Epithelial cell of esophagus (primary cell): ENCODE measurements at places on chromosomes 11 and 22.
A peak's percentile ranks its signal among the peaks of the same experiment; 100 is the strongest.

GRCh38 chr11:66111158-66111557 lies 41.1 kb downstream of the PACS1 start:
- peak; percentile 33 for DNase-seq

DNA sequence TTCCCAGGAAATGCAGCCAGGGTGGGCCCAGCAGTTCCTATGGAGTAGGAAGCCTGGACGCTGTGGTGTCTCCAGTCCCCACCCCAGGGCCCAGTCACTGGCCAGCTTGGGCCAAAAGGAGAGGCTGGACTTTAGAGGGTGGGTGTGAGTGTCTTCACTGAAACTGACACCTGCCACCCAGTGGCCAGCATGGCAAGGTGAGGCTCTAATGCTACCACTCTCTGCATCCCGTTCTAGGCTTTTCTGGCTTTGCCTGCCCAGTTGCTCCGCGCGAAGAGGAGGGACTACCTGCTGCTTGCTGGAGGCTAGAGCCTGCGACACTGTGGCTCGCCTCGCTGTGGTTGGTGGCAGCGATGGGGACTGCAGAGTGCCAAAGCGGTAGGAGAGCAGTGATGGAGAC lies 35.4 kb downstream of the C22orf42 start:
- DNase-seq: no peak

DNA sequence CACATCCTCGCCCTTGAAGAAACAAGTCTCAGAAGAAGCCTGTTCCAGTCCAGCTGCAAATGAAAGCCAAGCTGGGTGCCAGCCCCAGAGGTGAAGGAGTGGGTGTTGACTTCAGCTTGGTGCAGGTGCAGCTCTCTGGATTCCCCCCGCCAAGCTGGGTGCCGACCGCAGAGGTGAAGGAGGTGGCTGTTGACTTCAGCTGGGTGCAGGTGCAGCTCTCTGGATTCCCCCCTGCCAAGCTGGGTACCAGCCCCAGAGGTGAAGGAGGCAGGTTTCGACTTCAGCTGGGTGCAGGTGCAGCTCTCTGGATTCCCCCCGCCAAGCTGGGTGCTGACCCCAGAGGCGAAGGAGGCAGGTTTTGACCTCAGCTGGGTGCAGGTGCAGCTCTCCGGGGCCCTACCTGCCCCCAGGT lies 1234.0 kb downstream of the TBC1D22A start:
- DNase-seq: no peak

- DNase-seq: peak; percentile 30
Observed at GRCh38 chr11:88175569-88176075, 379 bp upstream of the RAB38 start.

GRCh38 chr11:69057801-69058200 lies 9.1 kb downstream of the TPCN2 start:
- no peak for DNase-seq

DNA sequence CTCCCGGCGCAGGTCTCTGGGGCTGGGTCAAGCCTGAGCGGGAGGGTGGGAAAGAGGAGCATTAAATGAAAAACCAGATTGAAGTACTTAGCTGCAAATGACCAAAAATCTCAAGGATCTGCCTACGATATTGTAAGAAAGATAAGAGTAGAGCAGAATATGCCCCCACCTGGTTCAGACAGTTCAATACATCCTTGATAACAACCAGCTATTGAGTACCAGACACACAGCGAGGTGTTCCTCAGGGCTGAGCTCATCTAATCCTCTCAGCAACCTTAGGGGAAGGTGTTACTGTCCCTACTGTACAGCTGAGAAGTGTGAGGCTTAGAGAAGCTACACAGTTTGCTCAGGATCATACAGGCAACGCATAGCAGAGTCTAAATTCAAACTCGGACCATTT lies 27.4 kb upstream of the HMGXB4 start:
- DNase-seq: no peak

GRCh38 chr11:69666261-69666660 lies 8.9 kb downstream of the LTO1 start:
- DNase-seq: no peak

GRCh38 chr11:116579031-116579653 lies 193.6 kb downstream of the BUD13 start:
- DNase-seq: no peak

DNA sequence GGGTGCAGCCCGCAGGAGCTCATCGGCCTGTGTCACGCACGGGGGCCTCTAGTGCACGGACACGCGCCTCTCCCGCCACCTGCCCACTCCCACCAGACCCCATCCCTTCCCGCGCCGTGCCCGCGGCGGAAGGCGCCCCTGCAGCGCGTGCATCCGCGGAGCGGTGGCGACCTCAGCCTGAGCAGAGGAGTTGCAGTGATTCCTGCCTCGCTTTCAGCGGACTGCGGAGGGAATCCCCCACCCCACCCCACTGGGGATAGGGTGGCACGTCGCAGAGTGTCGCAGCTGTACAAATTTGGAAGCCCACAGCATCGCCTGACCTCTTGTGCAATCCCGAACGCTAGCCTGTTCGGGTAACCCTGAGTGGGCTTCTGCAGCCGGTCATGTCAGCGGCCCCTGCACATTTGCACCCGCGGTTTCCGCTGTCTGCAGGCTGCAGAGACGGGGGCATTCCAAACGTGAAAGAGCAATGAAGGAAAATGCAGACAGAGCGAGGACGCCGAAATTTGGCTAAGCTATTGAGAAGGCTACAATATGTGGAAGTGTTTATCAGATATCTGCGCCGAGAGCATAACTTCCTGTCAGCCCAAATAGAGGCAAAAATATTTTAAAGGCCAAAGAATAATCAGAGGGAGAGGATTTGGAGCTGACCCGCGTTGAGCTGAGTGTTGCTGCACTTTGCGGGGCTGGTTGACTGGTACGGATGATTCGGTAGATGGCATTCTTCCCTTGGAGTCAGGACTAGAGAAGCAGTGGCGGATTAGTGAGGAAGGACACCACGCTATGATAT lies 617 bp upstream of the ARHGAP20 start:
- peak; percentile 29 for DNase-seq

GRCh38 chr11:66595245-66595904 lies 2.4 kb downstream of the CCS start:
- no peak for DNase-seq

- DNase-seq: no peak
Observed at GRCh38 chr22:47083379-47083986, 321.0 kb downstream of the TBC1D22A start.

DNA sequence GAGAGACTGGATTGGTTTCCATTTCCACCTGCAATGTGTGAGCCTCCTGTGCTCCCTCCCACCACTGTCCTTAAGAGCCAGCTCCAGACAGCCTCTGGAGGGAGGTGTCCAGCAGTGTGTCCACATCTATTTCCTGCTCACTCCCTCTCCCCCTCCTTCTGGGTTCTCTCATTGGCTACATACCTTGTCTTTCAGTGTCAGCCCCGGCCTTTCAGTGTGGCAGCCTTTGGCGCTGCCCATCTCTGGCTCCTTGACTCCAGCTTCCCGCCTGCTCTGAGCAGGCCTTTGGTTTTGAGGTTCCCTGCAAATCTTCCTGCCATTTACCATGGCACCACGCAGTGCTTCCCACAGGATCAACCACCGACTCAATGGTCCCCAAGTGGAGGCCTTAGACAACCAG lies 19.0 kb upstream of the PTPRJ start:
- no peak for DNase-seq

- DNase-seq: no peak
Observed at GRCh38 chr22:50032109-50032871, 19.7 kb upstream of the IL17REL start.

- DNase-seq: peak; percentile 15
Observed at GRCh38 chr11:12958986-12959385, 50.1 kb upstream of the RASSF10 start.
